ENCODE measurements at places on chromosomes 1 and 21. TPM values are rescaled to one million over a fixed set of nuclear protein-coding genes. Genes with fewer than 3 reads are reported as not detected.
A peak's percentile ranks its signal among the peaks of the same experiment; 100 is the strongest.

CNR2 gene
- polyA plus RNA-seq, result 0.23 TPM

DNA sequence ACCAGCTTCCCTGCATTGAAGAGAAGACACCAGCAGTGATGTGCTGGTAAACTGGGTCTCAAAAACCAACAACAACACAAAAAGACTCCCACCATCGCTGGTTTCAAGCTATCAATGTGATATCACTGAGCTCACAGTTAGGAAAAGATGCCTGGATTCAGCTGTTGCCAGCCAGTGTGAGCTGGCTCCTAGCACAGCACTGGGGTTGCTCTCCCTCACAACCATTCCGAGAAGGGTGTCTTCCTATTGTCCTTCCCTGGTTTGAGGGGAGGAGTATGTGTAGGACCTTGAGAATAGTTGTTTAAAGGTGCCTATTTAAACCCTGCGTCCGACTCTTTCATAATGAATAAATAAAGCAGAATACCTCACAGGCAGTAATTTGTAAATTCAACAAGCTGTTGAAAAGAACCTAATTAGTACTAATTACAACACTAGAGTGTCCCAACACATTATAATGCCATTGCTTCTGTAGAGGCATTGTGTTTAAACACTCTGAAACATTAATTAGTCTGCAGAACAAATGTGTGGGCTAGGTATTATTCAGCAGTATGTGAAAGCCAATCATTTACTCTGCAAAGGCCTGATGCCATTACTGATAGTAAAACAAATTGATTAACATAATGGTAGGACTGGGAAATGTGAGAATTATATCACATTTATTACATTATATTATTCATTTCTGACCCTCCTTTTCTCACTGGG lies 17.2 kb downstream of the NIBAN1 start:
- H3K4me3 ChIP-seq, result no peak overlapping the region
- no peaks in the 10 kb centered on the region for H3K36me3 ChIP-seq
- no peak overlapping the region for H3K27ac ChIP-seq
- DNase-seq, result no peak
- H3K4me1 ChIP-seq, result peaks cover 8% of the 10 kb centered on the region

- DNase-seq, result no peak
- H3K4me3 ChIP-seq, result no peak overlapping the region
- no peak overlapping the region for H3K27ac ChIP-seq
- H3K27me3 ChIP-seq, result no peaks in the 10 kb centered on the region
- no peaks in the 10 kb centered on the region for H3K36me3 ChIP-seq
Measured at GRCh38 chr1:157580179-157580827, 17.6 kb downstream of the FCRL4 start.

DNA sequence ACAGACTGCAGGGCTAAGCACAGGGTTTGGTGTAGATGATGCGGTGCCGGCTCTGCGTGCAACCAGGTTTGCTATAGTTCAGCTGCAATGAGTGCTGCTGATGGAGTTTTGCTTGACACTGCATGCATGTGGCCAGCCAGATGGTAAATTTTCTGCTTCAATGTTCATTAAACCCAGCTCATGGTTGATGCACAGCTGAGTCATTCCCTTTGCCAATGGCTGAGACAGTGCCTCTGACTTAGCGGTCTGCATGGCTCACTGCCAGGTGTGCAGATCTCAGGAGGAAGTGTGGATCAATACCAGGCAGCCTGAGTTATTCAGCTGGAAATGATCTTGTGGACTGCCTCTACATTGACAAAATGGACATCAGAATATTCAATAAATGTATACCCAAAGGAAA lies 172.7 kb upstream of the ZP4 start:
- no peaks in the 10 kb centered on the region for H3K36me3 ChIP-seq
- no peaks in the 10 kb centered on the region for H3K4me1 ChIP-seq
- no peak overlapping the region for H3K4me3 ChIP-seq
- H3K27me3 ChIP-seq, result no peaks in the 10 kb centered on the region
- no peak overlapping the region for H3K27ac ChIP-seq
- DNase-seq, result no peak

- H3K4me3 ChIP-seq, result no peak overlapping the region
- DNase-seq, result peak; percentile 68
- no peak overlapping the region for H3K27ac ChIP-seq
- no peaks in the 10 kb centered on the region for H3K27me3 ChIP-seq
- H3K36me3 ChIP-seq, result no peaks in the 10 kb centered on the region
Measured at GRCh38 chr1:110190282-110190929, 19.7 kb upstream of the KCNC4 start.

DNA sequence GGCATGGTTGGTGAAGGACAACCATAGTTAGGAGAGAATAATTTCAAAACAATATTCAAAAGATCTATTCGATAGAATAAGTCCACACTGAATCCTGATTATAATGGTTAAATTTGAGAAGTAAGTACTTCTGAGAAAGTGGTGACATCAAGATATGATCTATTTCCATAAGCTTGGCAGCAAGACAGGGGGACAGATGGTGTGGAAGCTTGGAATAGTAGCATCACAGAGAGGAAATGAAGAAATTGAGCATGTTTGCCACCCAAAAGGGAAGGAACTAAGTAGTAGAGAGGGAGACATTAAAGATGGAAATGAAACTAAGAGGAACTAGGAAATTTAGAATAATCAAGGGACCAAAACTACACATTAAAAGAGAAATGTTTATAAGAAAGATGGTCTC lies 94.5 kb downstream of the OLFM3 start:
- no peaks in the 10 kb centered on the region for H3K4me1 ChIP-seq
- H3K4me3 ChIP-seq, result no peak overlapping the region
- H3K27me3 ChIP-seq, result no peaks in the 10 kb centered on the region
- H3K36me3 ChIP-seq, result no peaks in the 10 kb centered on the region
- no peak for DNase-seq

- H3K36me3 ChIP-seq, result peaks cover 97% of the 10 kb centered on the region
- DNase-seq, result no peak
- H3K4me3 ChIP-seq, result no peak overlapping the region
- H3K27ac ChIP-seq, result no peak overlapping the region
- no peaks in the 10 kb centered on the region for H3K27me3 ChIP-seq
Measured at GRCh38 chr1:67044631-67045270, 9.2 kb downstream of the SLC35D1 start.

DNA sequence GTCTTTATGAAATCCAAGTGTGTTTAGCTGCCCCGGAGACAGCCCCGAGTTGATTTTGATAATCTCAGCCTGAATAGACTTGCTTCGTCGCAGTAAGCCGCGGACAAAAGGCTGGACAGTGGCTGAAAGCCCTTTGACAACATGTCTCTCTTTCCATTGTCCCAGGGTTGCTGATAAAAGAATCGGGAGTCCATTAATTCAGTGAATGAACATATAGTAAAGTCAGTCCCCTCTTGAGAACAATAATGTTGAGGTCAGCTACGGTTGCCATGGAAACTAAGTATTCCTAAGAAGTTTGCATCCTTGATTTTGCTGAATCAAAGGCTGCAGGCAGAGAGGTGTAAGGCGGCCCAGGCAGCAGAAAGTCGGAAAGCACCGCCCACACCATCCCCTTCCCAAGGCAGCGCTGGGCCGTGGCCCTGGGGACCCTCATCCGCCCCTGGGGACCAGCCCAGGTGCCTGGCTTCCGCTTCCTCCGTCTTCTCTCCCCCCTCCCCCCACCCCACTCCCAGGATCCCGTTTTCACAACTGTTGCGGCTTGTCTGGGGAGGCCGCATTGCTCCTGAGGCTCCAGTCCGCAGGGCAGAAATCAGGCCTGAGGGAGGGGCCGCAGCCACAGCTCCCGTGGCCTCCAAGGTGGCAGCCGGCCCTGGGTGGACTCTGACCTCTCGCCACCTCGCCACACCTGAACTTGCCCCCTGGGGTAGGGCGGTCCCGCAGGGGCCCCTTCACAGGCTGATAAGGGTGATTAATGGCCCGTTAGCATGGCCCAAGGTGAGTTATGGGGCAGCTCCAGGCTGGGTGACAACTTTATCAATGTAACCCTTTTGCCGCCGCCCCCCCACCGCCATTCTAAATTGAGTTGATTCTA lies 180.9 kb downstream of the PRDM16 start:
- peaks cover 43% of the 10 kb centered on the region for H3K4me1 ChIP-seq
- H3K27me3 ChIP-seq, result peaks cover 57% of the 10 kb centered on the region
- H3K36me3 ChIP-seq, result no peaks in the 10 kb centered on the region
- H3K4me3 ChIP-seq, result no peak overlapping the region
